Endothelial cell (in vitro differentiated cells): ENCODE measurements at places on chromosomes 12 and 14.

DNA sequence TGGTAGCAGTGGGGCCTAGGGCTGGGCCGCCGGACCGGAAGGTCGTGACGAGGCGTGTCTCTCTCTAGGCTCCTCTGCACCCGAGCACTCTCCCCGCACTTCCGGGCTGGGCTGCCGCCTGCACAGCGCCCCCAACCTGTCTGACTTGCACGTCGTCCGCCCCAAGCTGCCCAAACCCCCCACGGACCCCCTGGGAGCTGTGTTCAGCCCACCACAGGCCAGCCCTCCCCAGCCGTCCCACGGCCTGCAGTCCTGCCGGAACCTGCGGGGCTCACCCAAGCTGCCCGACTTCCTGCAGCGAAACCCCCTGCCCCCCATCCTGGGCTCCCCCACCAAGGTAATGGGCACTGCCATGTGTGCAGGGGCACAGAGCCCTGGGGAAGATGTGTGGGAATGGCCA, 13.3 kb upstream of the PUS1 start:
- no peak for DNase-seq

DNA sequence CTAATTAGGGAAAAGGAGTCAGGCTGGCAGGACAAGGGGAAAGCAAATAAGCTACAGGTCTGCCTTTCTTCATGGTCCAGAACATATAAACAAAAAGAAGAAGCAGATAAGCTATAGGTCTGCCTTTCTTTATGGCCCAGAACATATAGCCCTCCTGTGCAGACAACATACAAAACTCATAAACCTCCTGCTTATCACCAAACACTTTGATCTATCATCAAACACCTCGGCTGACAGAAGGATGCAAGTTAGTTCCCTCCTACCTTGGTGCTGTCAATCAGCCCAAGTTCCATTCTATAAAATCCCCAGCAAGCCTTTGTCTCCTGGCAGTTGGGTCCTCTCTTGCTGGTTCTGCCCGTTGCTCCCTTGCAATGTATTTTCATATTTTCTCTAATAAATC, 23.2 kb downstream of the AMN1 start:
- no peak for DNase-seq

- no peak for DNase-seq
Observed at GRCh38 chr14:85010186-85010585, 519.8 kb upstream of the FLRT2 start.

DNA sequence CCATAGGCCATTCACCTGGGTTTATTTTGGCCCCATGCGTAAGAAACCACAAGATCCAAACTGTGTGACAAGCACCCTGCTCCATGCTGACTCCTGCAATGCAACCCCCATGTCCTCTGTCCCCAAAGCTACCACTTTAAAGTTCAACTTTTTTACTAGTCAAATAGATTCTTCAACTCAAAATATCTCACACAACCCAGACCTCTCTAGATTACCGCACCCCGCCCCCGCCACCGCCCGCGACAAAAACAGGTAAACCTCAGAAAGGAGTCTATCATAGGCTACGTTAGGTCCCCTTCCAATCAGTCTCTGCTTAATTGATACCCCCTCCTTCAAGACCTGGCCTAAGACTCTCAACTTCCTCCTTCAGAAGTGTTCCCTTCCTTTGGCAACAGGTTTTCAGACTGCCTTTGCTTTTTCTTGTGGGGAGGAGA, 2.2 kb downstream of the ZFP36L1 start:
- DNase-seq: no peak

DNA sequence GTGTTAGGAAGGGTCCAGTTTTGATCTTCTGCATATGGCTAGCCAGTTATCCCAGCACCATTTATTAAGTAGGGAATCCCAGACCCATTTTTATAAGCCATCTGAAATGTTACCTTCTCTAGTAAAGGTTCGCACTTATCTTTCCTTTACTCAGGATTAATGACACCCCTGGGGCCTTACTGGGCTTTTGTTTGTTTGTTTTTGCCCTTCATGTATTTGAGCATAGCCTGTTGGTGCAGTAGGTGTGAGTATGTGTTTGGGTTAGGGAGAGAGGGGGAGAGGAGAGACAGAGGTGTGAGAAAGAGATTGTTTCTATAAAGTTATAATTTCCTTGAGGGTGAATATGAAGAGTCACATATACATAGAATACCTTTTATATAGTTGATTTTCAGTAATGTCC, 96.9 kb downstream of the AKAP6 start:
- no peak for DNase-seq

DNA sequence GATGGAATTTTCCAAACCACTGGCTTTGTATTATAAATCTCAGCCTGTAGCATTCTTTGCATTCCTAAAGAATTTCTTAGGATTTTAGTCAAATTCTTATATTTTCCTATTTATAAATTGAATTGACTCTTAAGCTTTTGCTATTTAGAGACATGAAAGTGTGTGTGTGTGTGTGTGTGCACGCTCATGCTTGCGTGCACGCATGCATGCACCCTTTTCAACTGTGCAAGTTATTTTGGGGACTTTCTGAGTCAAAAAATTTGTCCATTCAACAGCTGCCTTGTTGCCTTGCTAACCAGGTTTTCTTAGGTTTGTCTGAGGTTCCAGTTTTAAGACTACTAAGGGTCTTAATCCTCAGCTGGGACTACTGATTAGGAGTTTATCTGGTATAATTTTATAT, 42.6 kb downstream of the GPATCH2L start:
- no peak for DNase-seq

DNA sequence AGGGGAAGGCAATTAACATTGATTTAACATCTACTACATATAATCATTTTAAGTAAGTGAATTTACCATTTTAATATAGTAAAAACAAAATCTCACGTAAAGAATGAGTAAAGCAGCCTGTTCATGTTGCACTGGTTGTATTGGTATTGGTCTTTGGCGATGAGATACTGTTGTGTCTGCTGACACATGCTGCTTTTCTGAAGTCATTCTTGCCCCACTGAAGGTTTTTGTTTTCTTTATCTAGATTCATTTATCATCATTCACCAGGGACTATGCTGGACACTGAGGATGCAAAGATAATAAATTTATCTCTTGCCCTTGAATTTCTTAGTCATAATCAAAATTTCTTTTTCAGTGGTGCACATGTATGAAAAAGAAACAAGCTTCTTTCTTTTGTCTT, 246.2 kb upstream of the NPAS3 start:
- no peak for DNase-seq

- DNase-seq: no peak
Observed at GRCh38 chr14:77120771-77121743, 20.5 kb downstream of the ZDHHC22 start.

DNA sequence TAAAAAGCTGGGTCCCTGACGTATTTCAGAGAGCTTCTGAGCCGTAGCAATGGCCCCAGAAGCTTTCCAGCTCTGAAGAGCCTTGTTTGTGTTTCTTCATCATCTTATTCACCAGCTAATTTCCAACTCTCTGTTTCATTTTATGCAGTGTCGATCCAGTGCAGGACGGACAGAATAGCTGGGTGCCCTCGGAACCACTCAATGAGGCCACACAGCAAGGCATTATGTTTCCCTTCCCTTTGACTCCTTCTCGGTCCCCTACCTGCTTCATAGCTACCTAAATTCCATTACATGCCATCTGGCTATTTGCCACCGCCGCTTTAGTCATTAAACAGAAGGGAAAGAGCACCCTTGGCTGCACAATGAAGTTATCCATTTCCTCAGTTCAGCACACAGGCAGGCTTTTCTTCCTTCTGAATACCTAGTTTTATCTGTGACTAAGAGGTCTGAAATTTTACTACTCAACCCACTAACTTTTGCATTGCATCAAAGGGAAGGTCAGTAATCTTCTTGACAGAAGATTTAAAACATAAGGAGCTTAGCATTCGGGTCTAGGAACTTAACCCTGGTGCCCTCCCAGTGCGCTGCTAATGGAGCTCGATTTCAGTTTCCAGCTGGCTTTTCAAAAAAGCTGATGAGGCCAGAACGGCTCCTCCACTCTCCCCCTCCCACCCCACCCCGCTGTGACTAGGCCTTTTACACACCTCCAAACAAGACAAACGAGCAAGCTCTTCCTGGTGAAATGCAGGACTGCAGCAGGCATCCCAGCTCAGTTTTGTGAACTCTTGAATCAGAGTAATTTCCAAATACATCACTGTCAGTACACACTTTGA, 176.8 kb downstream of the GXYLT1 start:
- no peak for DNase-seq

DNA sequence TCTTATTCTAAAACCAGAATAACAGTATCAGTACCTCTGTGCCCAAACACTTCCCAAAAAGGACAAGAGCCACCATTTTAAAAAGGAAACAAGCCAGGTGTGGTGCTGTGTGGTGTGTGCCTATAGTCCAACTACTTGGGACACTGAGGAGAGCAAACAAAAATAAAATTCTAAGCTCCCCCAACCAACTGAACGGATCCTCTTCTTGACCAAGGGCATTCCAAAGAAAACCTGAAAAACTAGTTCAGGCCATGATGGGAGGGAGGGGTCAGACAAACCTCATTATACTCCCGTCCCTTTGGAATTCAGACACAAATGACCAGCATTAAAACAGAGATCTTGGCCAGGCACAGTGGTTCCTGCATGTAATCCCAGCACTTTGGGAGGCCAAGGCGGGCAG, 20.5 kb downstream of the SLC11A2 start:
- no peak for DNase-seq

DNA sequence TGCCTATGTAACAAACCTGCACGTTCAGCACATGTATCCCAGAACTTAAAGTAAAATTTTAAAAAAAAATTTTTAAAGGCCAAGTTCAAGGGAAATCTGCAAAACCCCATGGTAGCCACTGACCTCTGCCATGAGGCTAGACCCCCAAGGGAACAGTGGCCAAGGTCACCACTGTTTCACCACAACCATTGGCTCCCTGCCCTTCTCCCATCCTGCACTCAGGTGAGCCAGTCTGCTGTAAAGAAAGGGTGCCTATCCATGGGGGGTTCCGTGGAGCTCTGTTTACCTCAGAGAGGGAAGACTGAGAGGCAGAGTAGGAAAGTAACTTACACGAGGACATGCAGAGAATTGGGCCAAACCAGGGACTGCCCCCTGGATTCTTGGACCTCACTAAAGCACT, 38.6 kb downstream of the VWF start:
- DNase-seq: no peak

DNA sequence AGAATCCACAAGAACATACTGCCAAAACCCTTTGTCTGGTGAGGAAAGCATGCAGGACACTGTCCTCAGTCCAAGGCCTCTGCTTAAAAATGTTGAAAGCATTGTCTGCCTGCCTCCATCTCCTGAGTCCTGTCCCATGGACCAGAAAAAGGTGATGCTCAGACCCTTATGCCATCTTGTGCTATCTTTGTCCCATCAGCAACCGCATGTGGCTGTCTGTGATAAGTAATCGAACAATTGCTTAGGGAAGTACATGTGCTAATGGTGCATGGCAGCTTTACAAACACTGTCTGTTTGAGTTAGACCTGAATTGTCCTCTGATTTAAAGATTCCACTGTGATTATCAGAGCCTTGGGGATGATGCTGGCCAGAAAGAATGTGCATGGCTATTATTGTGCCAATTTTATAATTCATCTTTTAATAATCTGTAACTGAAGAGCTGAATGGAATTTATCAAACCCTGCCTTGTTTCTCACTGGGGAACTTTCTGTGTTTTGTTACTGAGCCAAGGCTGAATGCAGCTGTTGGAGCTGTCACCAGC, 177.5 kb downstream of the DACT1 start:
- no peak for DNase-seq
